Activated CD8-positive, alpha-beta memory T cell treated with anti-CD3 and anti-CD28 coated beads, Interleukin-2, amount 10 ng/mL, durations not matched to agents 7 days and 5 days (primary cell): ENCODE measurements at places on chromosomes 5 and 9.

- DNase-seq = no peak
Measured at GRCh38 chr5:146291421-146292074, 47.1 kb upstream of the POU4F3 start.

- DNase-seq = no peak
Measured at GRCh38 chr5:58085800-58086199, 374.1 kb downstream of the PLK2 start.

GRCh38 chr5:10293907-10294662 is 13.6 kb downstream of the CMBL start:
- no peak for DNase-seq

DNA sequence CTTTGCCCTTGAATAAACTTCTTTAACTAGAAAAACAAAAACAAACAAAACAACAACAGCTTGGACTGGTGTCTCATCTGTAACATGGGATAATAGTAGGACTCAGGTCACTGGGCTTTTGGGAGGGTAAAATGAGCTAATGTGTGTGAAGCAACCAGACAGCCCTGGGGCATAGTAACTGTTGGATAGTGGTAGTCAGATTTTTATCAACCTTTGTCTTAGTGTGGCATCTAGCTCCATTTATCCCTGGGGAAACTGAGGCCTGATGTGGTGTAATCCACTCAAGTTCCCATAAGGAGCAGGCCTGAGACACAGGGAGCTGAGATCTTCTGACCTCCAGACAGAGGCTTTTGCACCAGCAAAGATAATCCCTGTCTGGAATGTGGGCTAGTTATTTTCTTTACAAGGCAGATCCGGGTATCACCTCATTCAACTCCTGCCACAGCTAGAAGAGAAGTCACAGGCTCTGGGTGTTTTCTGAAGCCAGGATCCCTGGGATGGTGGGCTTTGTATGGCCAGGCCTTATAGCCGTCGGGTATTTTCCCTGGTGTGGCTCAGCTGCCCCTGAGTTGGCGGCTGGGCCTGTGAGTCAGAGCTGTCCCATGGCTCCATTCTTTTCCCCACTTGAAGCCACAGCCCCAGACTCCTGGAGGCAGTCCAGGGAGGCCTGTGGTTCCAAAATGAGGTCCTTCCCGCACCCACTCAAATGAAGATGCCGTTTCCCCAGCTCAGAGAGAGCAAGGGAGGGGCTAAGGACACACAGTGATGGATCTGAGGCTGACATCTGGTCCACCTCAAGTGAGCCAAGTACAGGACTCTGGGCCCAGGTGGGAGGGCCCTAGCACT is 26.1 kb upstream of the CSF1R start:
- peak; percentile 33 for DNase-seq

- DNase-seq = no peak
Measured at GRCh38 chr5:171647904-171648260, 137.7 kb upstream of the SMIM23 start.

DNA sequence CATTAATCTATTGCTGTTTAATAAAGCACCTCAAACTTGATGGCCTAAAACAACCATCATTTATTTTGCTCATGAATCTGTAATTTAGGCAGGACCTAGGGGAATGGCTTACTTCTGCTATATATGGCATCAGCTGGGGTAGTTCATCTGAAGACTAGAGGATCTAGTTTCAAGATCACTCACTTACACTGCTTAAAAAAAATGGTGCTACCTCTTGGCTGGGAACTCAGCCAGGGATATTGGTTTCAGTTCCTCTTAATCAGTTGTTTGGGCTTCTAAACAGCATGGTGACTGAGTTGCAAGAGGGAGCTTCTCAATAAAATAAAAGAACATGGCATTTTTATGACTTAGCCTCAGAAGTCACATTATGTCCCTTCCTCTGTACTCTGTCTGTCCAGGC is 142.0 kb downstream of the FAM114A2 start:
- DNase-seq = no peak

GRCh38 chr5:74589204-74590056 is 51.1 kb downstream of the ENC1 start:
- no peak for DNase-seq

- DNase-seq = peak; percentile 92
Measured at GRCh38 chr9:133417541-133418461, at the start of gene REXO4. TSS of gene REXO4 (minus strand) at chr9:133418010. CDS start at chr9:133417844, 166 bp downstream.

- DNase-seq = no peak
Measured at GRCh38 chr5:137837491-137838394, 29.9 kb upstream of the MYOT start.

GRCh38 chr5:136413196-136413595 is 47.9 kb upstream of the TRPC7 start:
- no peak for DNase-seq

GRCh38 chr5:55113327-55113726 is 10.9 kb downstream of the GZMA start:
- DNase-seq = no peak

DNA sequence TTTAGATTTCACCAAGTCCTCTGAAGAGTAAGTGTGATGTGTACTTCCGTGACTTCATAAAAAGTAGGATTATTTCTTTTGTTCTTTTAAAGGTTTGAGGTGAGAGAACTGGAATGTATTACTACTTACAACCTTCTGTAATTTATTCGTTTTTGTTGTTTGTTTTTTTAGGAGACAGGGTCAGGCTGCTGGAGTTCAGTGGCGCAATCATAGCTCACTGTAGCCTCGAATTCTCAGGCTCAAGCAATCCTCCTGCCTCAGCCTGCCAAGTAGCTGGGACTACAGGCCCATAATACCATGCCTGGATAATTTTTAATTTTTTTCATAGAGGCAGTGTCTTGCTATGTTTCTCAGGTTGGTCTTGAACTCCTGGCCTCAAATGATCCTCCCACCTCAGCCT is 68.3 kb upstream of the RETREG1 start:
- DNase-seq = no peak

DNA sequence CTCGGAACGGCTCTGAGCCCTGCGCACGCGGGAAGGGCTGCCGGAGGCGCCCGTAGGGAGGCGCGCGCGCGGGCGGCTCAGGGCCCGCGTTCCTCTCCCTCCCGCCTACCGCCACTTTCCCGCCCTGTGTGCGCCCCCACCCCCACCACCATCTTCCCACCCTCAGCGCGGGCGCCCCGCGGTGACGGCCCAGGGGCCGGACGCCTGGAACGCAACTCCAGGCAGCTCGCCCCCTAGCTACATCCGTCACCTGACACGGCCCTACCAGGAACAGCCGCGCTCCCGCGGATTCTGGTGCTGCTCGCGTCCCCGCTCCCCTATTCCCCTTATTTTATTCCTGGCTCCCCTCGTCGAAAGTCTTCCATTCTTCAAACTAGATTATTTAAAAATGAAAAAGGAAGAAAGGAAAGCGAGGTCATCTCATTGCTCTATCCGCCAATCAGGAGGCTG is at the start of gene CDKN2B-AS1:
Gene CDKN2B-AS1 (plus strand): TSS at position 236 of the 450 bp plus-strand sequence.
- peak; percentile 74 for DNase-seq
